ENCODE measurements at places on chromosomes 4 and X.

DNA sequence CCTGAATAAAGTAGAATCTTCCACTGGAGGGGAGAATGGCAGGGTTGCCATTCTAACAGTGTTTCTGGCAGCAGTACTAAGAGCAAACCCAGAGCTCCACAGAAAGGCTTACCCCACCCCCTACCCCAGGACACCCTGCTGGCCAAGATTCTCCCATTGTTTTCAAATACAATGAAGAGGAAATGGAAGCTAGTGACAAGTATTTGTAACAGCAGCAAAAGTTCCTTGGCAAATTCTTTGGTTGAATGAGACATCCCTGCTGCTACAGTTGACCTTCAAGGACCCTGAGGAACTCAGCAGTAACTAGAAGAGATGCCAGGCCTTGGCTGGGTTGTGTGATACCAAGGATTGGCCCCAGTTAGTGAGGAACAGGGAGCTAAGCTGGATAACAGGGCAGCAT lies 124.2 kb upstream of the DGKK start:
- DNase-seq = no peak

- peak; percentile 84 for DNase-seq
These were observed 84.6 kb downstream of the FBXO8 start for GRCh38 chr4:174198828-174199227.

- no peak for DNase-seq
These were observed 108.8 kb upstream of the MYOZ2 start for GRCh38 chr4:119026662-119027444.

- DNase-seq = peak; percentile 12
These were observed 48.2 kb downstream of the EVC2 start for GRCh38 chr4:5660185-5660584.

DNA sequence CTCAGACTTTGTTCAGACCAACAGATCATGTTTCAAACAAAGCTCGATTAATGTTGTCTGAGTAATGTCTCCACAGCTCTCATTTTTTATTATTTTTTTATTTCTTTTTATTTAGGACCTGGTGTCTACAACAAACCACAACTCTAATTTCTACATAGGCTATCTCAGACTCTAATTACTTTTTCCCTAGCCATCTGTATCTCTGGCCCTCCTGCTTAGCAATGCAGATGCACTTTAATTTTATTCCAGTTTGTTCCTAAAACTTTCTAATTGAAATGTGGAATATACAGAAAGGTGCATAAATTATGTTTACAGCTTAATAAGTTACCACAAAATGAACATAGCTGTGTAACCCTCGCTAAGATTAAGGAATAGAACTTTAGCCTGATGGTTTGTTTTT lies 119.2 kb upstream of the MID1IP1 start:
- no peak for DNase-seq
